Germinal center (tissue), 1 donor: ENCODE measurements at places on chromosomes 1 and 21.

DNA sequence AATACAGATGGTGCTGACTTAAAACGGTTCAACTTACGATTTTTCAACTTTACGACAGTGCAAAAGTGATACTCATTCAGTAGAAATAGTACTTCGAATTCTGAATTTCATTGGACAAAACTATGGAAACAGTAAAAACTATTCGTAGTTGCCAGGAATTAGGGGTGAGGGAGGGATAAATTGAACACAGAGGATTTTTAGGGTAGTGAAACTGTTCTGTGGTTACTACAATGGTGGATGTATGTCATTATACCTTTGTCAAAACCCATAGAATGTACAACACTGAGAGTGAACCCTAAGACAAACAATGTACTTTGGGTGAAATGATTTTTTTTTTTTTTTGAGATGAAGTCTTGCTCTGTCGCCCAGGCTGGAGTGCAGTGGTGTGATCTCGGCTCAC lies 7.5 kb downstream of the DDR2 start:
- DNase-seq = no peak

DNA sequence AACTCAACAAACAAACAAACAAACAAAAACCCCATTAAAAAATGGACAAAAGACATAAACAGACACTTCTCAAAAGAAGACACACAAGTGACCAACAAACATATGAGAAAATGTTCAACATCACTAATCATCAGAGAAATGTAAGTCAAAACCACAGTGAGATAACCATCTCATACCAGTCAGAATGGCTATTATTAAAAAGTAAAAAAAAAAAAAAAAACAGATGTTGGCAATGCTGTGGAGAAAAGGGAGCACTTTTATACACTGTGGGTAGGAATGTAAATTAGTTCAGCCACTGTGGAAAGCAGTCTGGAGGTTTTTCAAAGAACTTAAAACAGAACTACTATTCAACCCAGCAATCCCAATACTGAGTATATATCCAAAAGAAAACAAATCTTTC lies 94.7 kb downstream of the PLPP3 start:
- DNase-seq = no peak

GRCh38 chr1:13996334-13996733 lies 296.3 kb downstream of the PRDM2 start:
- DNase-seq = no peak

DNA sequence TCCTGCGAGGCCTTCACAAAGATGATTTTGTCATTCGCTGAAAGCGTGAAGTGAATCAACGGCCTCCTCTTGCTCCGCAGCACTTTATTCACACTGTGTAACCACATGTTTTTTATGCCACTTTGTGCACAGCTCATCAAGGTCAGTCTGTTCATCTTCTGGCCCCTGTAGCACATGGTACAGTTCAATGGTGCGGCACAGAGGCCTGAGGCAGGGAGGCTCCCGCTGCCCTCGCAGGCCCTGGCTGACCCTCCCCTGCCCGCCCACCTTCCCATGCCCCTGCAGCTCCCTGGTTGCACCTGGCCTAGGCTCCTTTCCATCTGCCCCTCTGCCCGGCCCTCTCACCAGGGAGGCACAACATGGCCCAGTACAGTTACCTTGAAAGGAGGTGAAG lies 87.5 kb downstream of the CD247 start:
- no peak for DNase-seq

DNA sequence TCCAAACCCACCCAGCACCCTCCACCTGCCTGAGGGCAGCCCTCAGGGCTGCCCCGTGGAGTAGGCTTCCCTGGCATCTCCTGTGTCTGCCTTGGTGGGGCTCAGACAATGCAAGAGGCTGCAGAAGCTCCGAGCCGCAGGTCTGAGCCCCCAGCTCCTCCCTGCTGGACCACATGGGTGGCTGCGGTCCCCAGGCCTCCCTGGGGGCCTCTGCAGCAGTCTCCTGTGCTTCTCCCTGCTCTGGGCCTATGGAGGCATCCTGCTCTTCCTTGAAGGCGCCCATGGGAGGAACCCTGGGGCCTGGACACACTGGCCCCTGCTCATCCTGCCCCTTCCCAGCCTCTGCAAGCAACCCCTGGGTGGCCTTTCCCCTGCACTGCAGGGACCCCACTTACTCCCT lies 86.1 kb upstream of the ACTRT2 start:
- no peak for DNase-seq

- DNase-seq = no peak
Observed at GRCh38 chr1:43945674-43946235, 995 bp upstream of the IPO13 start.

DNA sequence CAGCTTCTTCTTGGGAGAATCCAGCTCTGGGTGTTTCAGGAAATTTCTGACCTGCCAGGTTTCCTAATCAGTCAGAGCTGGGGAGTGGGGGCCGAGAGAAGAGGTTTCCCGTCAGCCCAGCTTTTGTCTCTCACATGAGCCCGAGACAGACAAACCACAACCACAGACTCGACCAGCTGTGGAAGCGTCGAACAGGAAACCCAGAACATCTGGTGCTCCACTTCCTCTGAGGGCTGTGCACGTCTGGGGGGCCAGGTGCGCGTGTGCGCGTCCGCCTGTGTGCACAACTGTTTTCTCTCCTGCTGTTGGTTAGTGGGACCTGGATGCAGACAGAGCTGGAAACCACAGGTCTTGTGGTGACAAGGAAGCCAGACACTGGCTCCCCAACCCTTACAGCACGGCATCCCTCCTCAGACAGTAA lies 113.0 kb upstream of the SLC25A33 start:
- DNase-seq = peak; percentile 86

GRCh38 chr1:160082487-160082886 lies 1.1 kb downstream of the KCNJ9 start:
- no peak for DNase-seq

DNA sequence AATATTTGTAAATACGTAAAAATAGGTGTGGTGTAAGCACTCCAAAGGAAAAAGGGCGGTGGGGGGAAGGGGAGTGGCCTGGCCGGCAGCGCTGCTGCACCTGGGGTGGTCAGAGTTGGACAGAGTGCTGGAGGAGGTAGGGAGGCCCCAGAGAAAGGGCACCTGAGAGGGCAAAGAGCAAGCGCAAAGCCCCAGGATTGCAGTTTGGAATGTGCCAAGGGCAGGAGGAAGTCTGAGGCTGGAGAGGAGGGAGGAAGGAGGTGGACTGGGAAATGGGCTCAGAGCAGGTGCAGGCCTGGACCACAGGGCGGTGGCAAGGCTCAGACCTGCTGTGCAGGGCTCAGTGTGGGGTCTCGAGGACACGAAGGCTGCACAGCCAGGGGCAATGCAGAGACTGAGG lies 30.6 kb downstream of the LDLRAP1 start:
- no peak for DNase-seq

DNA sequence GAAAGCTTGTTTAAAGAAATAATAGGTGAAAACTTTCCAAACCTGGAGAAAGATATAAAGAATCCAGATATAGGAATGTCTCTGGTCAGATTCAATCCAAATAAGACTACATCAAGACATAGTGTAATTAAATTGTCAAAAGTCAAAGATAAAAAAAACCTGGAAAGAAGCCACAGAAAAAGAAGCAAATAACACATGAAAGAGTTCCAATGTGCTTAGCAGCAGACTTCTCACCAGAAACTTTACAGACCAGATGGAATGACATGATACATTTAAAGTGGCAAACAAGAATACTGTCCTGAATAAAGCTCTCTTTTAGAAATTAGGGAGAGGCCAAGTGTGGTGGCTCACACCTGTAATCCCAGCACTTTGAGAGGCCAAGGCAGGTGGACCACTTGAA lies 1039.9 kb downstream of the KCNT2 start:
- DNase-seq = no peak

GRCh38 chr1:70542030-70542429 lies 131.0 kb downstream of the CTH start:
- no peak for DNase-seq

DNA sequence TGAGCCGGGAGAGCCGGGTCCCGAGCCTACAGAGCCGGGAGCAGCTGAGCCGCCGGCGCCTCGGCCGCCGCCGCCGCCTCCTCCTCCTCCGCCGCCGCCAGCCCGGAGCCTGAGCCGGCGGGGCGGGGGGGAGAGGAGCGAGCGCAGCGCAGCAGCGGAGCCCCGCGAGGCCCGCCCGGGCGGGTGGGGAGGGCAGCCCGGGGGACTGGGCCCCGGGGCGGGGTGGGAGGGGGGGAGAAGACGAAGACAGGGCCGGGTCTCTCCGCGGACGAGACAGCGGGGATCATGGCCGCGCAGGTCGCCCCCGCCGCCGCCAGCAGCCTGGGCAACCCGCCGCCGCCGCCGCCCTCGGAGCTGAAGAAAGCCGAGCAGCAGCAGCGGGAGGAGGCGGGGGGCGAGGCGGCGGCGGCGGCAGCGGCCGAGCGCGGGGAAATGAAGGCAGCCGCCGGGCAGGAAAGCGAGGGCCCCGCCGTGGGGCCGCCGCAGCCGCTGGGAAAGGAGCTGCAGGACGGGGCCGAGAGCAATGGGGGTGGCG lies 371 bp downstream of the ARID1A start:
- DNase-seq = peak; percentile 60

GRCh38 chr1:54371942-54372275 lies 34.3 kb downstream of the SSBP3 start:
- DNase-seq = no peak

DNA sequence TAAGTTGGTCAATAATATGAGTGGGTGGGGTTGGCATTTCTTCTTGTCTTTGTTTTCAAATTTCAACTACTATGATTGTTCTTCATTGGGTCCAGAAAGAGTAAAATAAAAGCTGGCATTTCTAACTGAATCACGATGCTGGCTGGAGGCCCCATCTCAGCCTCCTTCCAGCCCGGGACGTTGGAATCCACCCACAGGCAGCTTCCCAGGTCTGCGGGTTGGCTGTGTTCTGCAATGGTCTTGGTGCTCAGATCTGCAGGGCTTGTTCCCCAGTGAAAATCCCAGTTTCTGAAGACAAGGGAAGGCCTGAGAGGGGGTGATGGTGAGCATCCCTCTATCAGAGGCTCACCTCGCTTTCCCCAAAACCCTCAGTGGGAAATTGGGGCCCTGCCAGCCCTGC lies 54.7 kb upstream of the ARHGEF16 start:
- no peak for DNase-seq

GRCh38 chr1:2275796-2276536 lies 47.8 kb downstream of the SKI start:
- DNase-seq = no peak

GRCh38 chr21:22297575-22297974 lies 1299.4 kb downstream of the NCAM2 start:
- DNase-seq = no peak

- no peak for DNase-seq
Observed at GRCh38 chr21:44054710-44055109, 42.6 kb downstream of the TRAPPC10 start.

- DNase-seq = no peak
Observed at GRCh38 chr1:31476891-31477846, 64.2 kb downstream of the SERINC2 start.

GRCh38 chr1:67973051-67973450 lies 77.4 kb downstream of the DIRAS3 start:
- DNase-seq = no peak

GRCh38 chr1:43284065-43284464 lies 1.3 kb downstream of the C1orf210 start:
- no peak for DNase-seq

DNA sequence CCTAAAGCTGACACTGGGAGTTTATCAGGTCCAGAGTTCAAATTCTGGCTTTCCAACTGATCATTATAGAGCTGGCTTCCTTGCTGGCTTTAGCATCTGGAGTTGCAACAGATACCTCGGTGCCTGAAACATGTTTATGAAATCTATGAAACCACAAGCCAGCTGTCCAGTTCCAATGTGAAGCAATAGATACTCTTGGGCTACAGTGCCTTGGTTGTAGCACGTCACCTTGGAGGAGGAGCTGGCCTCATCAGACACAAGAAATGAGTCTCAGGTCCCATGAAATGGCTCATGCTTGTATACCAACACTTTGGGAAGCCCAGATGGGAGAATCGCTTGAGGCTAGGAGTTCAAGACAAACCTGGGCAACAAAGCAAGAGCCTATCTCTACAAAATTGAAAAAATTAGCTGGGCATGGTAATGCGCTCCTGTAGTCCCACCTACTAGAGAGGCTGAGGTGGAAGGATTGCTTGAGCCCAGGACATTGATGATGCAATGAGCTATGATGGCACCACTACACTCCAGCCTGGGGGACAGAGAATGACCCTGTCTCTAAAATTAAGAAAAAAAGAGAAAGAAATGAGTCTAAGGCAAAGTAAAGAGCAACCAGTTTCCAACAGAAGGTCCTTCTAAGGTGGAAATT lies 132.5 kb upstream of the ZNF648 start:
- no peak for DNase-seq

DNA sequence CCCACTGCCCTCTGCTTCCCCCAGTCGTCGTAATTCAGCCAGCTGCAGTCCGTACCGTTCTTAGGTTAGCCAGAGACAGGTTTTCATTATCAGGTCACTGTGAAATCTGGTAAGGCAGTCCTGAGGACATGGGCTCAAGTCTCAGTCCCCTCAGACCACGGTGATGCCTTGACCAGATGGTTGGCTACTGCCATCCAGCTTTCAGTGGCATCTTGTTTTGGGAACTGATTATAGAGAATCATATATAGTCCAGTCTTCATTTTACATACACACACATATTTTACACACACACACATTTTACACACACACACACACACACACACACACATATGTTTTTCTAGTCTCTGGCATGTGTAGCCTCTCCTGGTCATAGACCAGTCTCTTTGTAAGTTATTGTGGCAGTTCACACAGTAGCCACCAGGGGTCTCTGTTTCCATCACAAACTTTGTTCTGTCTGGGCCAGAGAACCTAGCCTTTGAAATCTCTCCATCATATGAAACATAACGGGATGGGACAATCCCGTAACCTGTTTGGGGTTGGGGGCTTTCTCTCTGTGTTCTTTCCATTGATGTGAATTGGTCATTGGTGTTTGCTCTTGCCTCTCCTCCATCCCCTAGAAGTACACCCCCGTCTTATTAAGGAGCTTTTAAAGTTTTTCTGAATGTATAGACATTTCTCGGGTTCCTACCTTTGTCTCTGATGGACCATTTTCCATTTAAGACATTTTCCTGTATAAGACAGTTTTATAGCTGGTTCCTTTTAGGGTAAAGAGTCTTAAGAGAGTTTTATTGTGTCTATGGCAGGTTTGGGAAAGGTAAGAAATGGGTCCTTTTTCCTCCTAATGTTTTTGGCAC lies 8.4 kb upstream of the IKBKE start:
- DNase-seq = peak; percentile 78

DNA sequence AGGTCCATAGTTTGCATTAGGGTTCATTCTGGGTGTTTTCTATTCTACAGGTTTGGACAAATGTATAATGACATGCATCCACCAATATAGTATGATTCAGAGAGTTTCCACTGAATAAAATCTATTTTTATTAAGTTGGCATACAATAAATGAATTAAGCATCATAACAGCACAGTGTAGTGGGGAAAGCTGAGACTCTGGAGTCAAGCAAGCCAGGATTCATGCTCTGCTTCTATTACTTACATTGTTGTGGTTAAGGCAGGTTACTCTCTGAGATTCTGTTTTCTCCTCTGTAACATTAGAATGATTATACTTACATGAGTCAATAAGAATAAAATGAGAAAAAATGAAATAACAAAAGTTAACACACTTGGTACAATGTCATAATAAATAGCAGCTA lies 131.3 kb downstream of the SLC30A10 start:
- DNase-seq = no peak
